ENCODE measurements at places on chromosomes 3 and 15.

- DNase-seq: peak; percentile 86
These were observed 33.3 kb downstream of the CCNB2 start for GRCh38 chr15:59138243-59138642.

- DNase-seq: no peak
These were observed 125.2 kb downstream of the EFHB start for GRCh38 chr3:19808834-19809233.

GRCh38 chr3:111737706-111738086 is 121.4 kb upstream of the PHLDB2 start:
- DNase-seq: no peak

DNA sequence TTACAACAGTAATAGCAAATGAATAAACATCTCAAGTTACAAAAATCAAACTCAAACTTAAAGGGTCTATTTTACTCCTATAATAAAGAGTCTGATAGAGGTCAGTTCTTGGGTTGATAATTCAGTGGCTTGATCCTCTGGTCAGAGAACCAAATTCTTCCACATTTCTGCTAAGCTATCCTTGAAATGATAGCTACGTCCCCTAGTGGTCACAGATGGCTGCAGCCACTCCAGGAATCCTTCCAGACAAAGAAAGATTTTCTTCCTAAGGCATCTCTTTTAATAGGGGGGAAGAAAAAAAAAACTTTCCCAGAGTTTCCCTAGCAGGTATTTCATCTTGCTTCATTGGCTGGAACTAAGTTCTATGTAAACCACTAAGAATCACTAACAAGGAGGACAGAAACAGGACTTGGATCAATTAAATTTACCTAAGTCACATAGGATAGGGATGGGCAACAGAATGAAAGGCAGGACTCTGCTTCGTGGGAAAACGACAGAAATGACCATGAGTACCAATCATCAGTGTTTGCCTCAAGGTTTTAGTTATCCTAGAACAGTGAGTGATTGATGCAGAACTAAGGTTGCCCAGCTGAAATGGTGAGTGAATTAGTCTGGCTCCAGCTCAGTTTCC is 160.7 kb downstream of the STAC start:
- no peak for DNase-seq

GRCh38 chr3:89101921-89102320 is 5.5 kb upstream of the EPHA3 start:
- no peak for DNase-seq

GRCh38 chr3:2554656-2555055 is 456.0 kb downstream of the CNTN4 start:
- DNase-seq: no peak

DNA sequence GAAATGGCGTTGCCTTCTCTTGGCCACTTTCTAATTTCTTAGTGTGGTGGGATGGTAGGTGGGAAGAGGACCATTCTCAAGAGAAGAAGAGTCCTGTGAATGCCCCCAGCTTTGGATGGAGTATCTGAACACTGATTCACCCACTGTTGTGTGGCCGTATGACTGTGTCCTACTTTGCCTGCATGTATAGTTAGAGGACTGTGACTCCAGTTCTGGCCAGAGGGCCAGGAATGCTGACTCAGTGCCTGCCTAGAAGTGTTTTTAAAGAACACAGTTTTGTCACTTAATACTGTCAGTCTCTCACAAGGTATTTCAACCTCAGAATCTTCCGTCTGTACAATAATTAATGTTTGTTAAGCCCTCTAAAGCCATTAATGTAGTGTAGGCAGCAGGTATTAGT is 2.1 kb downstream of the SEC61A1 start:
- no peak for DNase-seq

DNA sequence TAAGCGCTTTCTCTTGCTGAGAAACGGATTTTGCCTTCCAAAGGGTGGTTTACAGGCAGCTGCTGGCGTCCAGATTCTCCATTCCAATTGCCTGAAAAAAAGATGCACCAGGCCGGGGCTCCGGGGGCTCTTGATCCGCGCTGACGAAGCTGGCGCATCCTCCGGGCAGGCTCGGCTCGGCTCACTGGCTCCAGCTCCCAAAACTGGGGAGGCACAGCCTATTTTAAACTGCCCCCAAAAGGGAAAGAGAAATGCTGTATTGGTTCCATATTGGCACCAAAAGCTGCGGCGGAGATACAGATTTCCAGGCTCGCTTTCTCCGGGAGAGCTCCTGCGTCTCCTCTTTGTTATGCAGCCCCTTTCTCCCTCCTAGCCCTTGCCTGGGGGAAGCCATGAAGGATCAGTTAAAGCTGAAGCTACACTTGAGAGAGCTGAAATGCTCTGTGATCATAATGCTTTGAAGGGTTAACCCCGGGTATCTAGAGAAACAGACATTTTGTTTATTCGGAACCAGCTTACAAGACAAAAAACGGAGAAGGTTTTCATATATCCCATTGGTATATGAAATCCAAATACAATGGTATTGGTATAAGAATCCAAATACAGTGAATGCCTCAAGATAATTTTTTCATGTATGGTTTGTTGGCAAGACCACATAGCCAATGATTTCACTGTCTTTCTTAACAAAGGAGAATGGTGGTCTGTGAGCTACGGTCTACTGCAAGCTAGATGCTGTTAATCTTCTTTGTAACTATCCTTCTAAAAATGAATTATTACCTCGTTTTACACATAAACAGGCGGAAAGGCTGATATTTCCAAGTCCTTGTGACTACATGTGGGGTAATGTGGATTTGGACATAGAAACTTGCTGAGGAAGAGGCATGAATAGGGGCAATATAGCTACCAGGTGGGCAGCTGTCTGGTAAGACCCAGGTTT is 693 bp downstream of the CD200 start:
- peak; percentile 31 for DNase-seq

GRCh38 chr3:17765819-17766472 is 23.5 kb upstream of the TBC1D5 start:
- DNase-seq: no peak

GRCh38 chr3:38575279-38575843 is 74.1 kb downstream of the SCN5A start:
- DNase-seq: no peak

GRCh38 chr15:40070166-40070557 is 31.2 kb upstream of the SRP14 start:
- no peak for DNase-seq

GRCh38 chr3:100122321-100122720 is 8.0 kb upstream of the FILIP1L start:
- DNase-seq: no peak

GRCh38 chr15:48112242-48112641 is 8.5 kb upstream of the SLC24A5 start:
- no peak for DNase-seq

GRCh38 chr3:156240642-156241041 is 120.3 kb downstream of the KCNAB1 start:
- DNase-seq: no peak

DNA sequence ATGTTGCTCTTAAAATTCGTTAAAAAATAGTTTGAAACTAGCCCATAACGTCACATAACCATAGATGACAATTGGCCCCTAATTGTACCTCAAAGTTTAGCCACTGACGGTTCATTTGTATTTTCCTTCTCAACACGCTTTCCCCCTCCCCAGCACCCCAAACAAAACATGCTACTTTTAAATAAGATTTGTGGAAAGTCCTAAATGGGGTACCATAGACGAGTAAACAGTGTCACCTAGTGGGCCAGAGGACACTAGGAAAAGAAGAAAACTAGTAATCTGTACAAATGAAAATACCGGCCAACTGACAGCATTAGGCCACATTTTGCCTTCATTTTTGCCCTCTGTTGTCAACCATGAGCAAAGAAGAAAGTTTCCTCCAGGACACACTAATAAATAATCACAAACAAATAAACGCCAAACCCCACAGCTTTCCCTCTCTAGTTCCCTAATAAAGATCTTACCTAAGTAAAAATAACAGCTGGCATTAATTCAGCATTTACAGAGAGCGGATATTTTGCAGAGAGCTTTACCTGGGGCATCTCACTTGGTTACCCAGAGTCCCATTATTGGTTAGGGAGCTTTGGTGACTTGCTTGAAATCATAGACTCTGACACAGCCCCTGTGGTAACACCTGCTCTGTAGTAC is 175.1 kb upstream of the ATP11B start:
- peak; percentile 5 for DNase-seq

GRCh38 chr3:39104961-39105686 is 2.3 kb downstream of the GORASP1 start:
- no peak for DNase-seq

DNA sequence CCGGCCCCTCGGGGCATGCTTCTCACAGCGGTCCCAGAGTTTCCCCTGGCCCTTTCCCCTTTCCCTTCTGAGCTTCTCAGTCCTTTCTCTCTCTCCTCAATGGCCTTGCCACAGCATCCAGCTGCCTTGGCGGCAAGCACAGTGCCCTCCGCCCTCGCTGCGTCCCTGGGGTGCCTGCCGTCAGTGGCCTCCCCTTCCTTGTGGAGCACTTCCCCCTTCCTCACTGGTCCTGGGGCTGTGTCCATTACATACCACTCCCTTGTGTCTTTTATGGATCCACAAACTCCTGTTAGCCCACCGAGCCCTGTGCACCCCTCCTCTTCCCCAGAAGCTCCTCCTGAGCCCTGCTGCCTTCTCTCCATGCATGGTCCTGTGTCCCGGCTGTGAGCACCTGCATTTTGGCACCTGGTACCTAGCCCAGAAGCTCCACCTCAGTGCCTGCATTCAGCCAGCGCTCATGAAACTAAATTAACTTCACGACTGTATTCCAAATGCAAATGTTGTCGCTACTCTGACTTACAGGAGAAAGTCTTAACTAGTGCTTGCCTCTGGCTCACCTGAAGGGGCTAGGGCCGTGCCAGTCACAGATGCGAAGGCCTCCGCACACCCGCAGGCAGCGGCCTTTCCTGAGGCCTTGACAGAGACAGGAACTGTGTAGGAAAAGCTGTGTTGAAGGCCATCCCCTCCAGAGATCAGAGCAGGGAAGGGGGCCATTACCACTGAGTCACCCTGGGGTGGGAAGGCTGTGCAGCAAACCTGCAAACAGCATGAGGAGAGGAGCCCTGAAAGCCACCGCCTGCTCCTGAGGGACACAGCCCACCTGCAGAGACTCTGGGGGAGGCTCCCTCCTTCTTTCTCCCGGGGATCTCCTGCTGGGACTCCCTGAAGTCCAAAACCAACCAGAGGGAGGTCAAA is 19.1 kb upstream of the KLF13 start:
- DNase-seq: no peak

- no peak for DNase-seq
These were observed 37.0 kb downstream of the PCNP start for GRCh38 chr3:101611023-101611422.

GRCh38 chr15:84844964-84845363 is 27.8 kb downstream of the ALPK3 start:
- no peak for DNase-seq

DNA sequence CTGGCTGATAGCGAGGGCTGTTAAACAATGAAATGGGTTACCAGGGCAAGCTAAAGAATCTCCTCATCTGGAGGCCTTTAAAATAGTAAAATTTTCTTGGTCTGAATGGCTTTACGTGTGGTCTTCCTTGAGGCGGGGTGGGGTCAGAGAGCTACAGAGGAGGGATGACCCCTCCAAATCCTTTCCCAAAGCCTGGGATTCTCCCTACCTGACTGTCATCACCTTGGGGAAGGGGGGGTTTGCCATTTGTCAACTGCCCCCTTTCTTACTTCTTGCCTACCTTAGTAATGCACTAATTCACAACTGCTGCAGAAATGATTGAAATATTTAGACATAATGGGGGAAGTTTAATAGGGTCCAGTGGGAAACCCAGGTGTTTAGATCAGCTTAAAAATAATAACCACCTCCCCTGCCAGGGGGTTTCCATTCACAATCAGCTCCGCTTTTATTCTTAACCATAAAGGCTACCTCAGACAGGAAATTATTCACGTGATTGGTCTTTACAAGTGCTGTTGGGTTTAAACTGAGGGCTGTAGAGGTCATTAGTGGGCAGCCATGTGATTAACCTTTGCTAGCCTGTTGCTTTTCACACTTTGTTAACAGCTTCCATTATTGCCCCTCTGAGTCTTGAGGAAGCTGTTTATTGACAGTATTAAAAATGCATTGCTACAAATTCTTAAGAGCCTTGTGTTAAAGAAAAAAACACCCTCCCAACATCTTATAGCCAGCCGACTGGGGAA is 276.5 kb upstream of the ATP11B start:
- no peak for DNase-seq

DNA sequence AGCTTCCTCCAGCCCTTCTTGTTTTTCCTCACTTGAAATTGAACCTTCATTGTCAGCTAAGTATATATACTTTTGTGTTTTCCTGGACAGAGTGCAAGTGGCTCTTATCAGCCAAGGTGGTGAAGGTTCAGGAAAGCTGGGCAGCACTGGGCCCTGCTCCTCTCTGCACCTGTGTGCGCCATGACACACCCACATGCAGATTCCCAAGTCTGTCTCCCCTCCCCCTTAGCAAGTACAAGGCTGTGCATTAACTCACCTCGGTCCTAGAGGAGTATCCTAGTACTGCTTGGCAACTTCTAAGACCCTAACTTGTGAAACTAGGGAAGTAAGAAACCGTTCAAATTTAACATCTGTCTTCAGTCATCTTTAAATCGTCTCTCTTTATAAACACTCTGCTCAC is 85.8 kb downstream of the SLC49A4 start:
- no peak for DNase-seq

- DNase-seq: no peak
These were observed 569.2 kb downstream of the ZBBX start for GRCh38 chr3:166810741-166811445.

- peak; percentile 56 for DNase-seq
These were observed 1.1 kb downstream of the ABHD14A start for GRCh38 chr3:51975852-51976549.

- DNase-seq: no peak
These were observed 145.2 kb upstream of the NUDT16 start for GRCh38 chr3:131236421-131236820.

Measured in hematopoietic multipotent progenitor cell (in vitro differentiated cells).